ENCODE measurements at places on chromosomes 11 and 22.

DNA sequence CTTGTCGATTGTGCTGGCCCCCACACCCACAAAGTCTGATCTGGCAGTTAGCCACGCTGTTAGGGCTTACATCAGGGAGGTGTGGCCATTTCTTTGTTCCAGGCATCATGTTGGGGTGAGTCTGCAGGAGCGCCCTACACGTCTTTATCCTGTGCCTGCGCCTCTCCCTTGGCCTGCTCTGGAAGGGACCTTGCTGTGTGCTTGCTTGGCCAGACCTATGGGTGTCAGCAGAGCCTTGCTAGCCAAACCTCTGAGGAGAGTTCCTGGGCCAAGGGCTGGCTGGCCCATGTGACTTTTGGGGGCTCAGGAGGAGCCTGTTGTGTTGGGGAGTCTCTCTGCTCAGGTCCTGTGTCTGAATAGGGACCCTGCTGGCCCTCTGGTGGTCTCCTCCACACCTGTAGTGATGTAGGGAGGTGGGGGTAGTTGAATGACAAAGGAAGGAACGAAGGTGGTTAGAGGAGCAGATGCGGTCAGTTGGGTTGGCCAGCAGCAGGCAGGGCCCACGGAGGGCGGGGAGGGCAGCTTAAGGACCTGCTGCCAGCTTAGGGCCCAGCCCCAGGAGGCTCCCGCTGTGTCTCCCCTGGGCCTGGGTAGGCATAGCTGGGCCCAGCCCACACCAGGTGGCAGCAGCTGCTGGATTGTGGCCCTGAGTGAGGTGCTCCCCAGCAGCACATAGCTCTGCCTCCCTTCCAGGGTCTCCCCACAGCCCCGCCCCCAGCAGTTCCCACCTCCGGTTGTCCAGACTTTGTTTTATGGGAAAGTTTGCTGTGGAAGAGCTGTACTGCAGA is 7.9 kb downstream of the PPIL2 start:
- DNase-seq = no peak

DNA sequence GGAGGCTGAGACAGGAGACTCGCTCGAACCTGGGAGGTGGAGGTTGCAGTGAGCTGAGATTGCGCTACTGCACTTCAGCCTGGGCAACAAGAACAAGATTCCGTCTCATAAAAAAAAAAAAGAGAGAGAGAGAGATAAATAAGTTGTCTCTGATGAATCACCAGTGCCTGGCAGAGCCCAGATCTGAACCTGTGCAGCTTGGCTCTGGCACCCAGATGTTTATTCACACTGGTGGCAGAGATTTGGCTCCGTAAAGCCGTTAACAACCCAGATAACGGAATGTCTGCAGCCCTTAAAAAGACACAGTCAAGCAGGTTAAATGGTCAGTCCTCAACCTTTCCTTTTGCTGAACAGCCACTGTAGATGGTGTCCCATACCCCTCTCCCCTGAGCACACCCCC is 33.5 kb upstream of the RTL6 start:
- no peak for DNase-seq

DNA sequence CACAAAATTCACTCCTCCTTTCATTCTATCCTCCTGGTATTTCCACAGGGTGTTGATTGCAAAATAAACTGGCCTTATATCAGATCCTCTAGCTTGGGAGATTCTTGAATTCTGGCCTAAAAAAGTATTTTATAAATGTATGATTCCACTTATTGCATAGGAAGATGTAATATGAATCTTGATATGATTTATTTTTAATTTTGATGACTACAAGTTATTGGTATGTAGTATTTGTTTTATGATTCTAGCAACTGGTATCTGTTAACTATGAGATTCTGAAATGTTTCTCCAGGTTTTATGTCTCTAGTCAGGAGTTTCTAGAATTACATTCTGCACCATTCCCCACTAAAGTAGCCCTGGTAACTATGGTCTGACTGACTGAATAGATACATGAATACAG is 373.9 kb upstream of the C11orf87 start:
- DNase-seq = no peak

GRCh38 chr11:72930008-72930407 is 115.8 kb downstream of the ATG16L2 start:
- DNase-seq = no peak

- DNase-seq = no peak
Observed at GRCh38 chr11:33317662-33318061, 60.5 kb downstream of the HIPK3 start.

GRCh38 chr22:44153710-44154109 is 27.0 kb upstream of the PARVG start:
- DNase-seq = no peak

DNA sequence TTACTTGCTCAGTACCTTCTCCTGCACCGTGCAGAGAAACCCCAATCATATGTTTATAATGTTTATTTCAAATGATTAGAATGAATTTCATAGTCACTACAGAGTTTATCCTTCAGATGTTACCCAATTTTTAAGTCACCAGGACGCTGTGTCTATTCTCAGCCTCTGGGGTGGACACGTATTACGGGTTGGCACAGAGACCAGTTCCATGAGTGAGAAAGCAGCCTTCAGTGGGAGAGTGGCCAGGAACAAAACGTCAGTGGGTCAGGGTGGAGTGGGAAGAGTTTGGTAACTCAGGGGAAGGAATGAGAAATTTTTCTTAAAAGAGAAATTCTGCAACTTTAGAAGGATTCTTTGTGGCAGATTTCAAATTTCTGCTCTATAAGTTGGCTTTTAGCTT is 77.1 kb upstream of the MTMR2 start:
- DNase-seq = no peak

- DNase-seq = peak; percentile 36
Observed at GRCh38 chr11:6755303-6755952, 16.3 kb downstream of the OR2AG2 start.

GRCh38 chr11:530960-531831 is 4.2 kb downstream of the HRAS start:
- DNase-seq = no peak

DNA sequence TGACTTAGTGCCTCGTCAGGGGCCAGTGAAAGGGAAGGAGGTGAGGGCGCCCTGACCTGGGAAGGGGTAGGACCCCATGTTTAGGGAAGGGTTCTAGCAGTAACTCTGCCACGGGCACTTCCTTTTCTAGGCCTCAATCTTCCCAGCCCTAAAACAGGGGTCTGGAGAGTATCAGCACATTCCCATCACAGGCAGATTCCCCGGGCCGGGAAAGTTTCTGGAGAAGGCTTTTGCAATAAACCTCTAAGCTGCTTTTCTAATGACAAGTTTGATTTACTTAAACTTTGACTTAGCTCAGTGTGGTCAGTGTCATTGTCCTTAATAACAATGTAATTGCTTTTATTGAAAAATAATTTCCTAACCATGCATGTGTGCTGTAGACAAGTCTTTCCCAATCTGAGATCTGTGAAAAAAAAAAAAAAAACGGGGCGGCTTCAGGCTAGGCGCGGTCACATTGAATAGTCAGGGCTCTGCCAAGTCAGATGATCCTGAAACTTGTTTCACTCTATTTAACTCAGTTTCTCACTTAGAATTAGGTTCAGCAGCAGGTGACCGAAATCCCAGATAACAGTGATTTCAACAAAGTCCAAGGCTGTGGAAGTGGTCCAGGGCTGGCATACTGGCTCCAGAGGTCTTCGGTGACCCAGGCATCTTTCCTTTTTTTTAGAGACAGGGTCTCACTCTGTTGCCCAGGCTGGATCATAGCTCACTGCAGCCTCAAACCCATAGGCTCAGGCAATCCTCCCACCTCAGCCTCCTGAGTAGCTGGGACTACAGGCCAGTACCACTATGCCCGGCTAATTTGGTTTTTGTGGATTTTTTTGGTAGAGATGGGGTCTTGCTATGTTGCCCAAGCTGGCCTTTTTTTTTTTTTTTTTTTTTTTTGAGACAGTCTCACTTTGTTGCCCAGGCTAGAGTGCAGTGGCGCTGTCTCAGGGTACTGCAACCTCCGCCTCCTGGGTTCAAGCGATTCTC is 19.5 kb upstream of the TAB1 start:
- no peak for DNase-seq

GRCh38 chr11:7628660-7629059 is 44.6 kb downstream of the CYB5R2 start:
- DNase-seq = no peak

GRCh38 chr11:125886997-125887372 is 483 bp upstream of the HYLS1 start:
- peak; percentile 32 for DNase-seq

DNA sequence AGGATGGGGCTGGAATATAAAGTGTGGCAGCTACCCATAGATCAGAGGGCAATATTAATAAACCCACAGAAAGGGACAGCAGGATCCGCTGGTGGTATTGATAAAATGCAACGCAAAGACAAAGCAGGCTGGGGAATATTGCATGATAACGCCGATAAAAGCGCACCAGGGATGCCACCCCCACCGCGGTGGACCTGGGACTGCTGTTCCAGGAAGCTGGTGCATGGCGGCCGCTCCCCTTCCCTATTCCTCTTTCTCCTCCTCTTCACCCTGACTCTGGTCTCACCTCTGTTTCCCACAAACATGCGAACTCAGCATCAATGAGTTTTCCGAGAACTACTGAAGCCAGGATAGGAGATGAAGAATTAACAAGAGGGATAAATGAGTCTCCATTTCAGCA is 20.2 kb downstream of the SPATA19 start:
- no peak for DNase-seq

- no peak for DNase-seq
Observed at GRCh38 chr11:110989428-110990133, 255.9 kb upstream of the POU2AF2 start.

GRCh38 chr11:57309106-57310059 is 15.4 kb downstream of the TNKS1BP1 start:
- no peak for DNase-seq

DNA sequence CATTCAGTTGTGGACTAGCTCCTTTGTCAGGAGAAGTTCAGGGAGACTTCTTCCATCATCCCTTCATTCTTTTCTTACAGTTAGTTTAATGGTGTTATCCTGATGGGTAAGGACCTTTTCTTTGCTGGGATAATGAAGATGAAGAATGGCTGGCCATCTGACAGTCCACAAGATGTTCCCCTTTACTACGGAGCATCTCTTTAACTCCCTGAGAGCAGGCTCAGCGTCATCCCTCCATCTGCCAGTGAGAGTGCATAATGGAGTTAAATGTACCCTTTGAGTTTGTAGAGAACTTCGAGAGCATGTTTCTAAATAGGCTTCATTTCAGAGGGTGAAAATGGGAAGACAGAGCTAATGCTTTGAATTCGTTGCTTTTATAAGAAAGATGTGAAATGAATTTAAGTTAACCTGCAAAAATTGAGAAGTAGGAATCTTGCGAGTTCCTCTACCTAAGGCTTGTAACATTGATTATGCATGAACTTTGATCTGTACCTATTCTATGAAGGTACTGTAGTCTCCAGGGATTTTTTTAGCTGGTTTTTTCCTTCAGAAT is 1.7 kb downstream of the EP300 start:
- DNase-seq = no peak

DNA sequence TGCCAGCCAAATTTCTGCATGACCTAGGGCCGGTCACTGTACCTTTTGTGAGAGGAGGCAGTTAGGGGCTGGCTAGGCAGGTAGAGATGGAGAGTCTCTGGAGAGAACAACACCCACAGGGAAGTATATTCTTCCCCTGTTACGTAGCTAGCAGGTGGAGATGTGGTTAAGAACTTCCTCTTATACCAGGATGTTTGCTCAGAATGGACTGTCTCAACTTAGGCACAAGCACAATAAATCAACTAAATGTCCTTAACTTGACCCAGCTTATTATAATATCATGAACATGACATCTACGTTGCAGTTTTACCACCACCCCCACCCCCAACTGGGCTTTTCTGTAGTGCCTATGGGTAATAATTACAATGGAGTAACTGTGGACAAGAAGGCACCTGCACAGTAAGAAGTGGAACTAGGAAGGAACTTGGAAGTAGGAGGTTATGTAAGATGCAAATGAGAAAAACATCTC is 60.7 kb upstream of the MPEG1 start:
- no peak for DNase-seq

DNA sequence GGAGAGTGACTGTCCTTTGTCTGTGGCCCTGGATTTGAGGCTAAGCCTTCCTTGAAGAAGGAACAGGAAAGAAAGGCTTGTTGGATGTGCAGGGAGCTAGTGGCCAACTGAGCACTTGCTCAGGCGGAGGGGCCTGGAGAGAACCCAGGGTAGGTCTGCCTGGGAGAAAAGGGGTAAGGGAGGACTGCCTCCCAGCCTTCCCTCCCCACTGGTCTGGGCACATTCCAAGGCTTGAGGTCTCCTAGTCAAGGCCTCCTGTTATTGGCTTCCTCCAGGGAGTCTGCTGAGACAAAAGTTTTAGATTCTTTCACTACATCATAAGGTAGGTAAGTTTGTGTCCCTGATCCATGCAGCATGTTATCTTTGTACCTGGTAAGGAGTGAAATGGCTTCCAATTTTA is 15.2 kb downstream of the KCNQ1OT1 start:
- no peak for DNase-seq

- no peak for DNase-seq
Observed at GRCh38 chr11:67099831-67100324, 19.2 kb upstream of the KDM2A start.

DNA sequence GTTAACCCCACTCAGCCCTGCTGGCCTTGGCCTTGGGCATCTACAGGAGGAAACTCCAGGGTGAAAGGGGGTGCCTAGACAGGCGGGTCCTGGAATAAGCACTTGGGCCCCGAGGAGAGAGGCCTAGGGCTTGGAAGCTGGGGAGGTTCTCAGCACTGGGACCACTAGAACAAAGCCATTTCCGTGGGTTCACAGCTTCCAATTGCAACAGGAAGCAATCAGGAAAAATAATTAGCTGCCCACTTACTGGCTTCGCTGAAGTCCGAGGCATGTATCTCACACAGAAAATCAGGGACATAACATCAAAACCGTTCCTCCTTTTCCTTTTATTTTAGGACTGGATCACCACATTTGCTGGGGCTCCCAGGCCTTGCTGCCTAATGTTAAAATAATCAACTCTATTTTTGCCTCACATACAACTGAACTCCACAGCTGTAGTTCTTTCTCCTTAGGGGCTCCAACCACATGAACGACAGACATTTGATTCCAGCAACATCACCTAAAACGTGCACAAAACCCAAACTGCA is 161.1 kb upstream of the GRK3 start:
- DNase-seq = no peak

- no peak for DNase-seq
Observed at GRCh38 chr11:114346709-114347141, 50.5 kb downstream of the NNMT start.

GRCh38 chr11:39361557-39361956 is 2097.9 kb downstream of the LRRC4C start:
- DNase-seq = no peak

- DNase-seq = no peak
Observed at GRCh38 chr11:19395050-19395449, 154.3 kb upstream of the E2F8 start.

DNA sequence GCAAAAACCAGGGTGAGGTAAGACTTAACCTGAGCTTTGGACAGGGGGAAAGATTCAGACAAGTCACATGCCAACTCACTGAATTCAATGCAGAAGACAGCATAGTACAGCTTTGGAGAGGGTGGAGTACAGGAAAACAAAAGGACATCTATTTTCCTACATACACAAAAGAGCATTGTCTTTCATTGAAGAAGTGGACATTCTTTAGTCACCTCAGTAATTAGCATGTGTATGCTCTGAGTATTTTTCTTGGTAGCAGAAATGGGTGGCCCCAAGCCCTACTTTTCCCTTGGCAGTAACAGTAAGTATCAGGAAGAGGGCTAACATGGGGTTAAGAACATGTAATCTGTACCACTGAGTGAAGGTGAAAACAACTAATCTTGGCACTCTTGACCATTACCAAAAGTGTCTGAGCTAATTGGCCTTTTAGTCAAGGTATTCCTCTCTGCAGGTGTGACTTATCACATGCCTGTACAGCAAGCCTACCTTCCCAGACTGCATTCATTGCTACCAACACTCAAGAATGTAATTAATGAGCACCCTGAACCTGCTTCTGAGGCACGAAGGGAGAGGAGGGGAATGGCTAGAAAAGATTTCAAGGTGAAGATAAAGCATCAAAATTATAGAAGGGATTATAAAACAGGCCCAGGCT is 33.9 kb downstream of the SYTL2 start:
- DNase-seq = no peak
